ENCODE measurements at places on chromosomes 2 and 18.

GRCh38 chr18:26768385-26768784 lies 97.1 kb downstream of the AQP4 start:
- no peak for DNase-seq

GRCh38 chr2:30979822-30980245 lies 158.4 kb downstream of the GALNT14 start:
- DNase-seq: no peak

DNA sequence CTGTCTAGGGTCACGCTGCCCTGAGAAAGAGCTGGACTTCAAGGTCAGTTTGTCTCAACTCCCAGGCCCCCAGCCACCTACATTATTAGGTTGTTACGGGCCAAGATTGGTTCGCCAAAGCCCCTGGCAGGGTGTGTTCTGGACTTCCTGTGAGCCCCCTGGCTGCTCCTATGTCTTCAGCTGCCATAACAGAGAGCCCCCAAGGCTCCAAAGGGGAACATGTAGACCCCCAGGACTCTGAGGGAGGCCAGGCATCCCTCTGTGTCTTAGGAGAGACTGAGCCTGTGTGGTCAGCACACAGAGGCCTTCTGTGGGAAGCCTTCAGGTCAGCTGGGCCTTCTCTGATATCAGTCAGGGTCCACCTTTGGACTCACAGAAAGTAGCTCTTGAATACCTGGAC lies 58.3 kb downstream of the INHBB start:
- DNase-seq: no peak

GRCh38 chr2:222238072-222238471 lies 60.7 kb downstream of the PAX3 start:
- no peak for DNase-seq

GRCh38 chr2:178230396-178230795 lies 36.1 kb downstream of the OSBPL6 start:
- DNase-seq: no peak

- DNase-seq: no peak
Measured at GRCh38 chr18:47143153-47143552, 7.1 kb downstream of the HDHD2 start.

DNA sequence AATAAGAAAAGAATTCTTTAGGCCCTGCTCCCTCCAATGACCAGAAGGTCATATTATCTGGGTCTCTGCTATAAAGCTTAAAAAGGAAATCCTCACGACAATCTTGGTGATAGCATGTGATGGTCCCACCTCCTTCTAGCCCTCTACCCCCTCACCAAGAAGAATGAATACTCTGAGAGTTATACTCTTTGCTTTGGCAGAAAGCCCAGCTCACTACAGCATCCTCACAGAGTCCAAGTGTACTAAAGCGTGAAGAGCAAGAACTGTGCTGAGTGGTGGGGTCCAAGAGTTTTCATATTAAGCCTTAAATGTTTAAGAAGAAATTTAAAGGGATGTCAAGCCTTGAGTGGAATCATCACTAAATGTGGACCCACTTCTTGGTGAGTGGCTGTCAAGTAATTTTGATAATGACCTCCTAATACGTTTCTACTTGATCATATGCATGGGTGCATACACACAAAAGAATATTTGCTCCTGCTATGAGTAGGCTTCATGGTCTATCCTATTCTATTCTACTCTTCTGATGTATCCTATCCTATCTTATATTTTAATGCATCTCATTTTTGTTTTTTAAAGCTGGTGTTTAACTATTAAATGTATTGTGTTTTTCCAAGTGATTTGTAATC lies 16.5 kb upstream of the SERPINB7 start:
- DNase-seq: no peak

DNA sequence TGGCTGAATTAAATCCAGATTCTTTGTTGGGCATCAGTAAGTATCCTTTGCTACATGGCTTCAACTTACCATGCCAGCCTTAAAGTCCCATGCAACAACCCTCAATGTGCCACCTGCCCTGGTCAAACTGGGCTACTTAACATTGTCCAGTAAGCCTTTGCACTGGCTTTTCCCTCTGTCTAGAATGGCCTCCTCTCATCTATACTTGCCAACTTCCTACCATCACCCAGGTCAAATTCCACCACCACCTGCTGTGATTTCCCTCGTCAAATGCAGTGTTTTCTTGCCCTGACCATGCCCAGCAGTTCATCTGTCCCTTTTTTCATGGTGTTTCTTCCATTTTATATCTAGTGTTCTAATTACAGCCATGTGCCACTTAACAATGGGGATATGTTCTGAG lies 5.7 kb downstream of the KLHL23 start:
- no peak for DNase-seq

DNA sequence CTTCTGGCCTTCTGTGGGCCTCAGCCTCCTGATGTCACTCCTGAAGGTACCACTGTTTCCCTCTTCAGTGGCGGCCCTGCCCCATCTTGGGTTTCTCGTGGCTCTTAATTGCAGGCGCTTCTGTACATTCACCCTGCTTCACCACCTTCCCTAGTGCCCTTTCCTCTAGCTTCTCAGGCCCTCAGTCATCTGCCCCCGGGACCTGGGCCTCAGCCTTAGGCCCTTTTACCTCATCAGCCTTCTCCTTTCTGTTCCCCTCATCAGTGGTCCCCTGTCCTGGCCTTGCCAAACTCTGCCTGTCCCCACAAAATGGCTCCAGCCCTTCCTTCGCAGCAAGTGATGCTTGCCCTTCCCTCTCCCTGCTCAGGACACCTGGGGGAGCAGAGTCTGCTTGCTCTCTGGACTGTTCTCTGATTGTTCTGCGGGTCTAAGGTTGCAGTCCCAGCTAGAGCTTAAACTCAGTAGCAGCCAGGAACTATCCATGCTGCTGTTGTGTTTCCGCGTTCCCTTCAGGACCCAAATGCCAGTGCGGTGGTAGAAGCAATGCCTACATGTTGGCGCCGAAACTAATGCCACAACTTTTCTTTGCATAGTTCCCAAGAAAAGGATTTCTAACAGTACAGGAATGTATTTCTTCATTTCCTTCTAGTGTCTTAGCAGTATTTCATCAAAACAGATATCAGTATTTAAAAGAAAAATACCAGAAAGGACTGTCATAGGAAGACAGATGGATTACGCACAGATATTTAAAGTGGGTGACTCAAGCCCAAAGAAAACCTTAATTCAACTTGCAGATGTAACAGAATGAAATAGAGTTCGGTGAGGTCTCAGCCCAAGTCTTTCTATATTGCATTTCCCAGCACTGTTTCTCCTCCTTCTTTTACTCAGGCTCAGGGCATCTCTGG lies 7.5 kb downstream of the ASB1 start:
- DNase-seq: no peak

GRCh38 chr2:226711606-226712296 lies 87.9 kb downstream of the IRS1 start:
- no peak for DNase-seq

- no peak for DNase-seq
Measured at GRCh38 chr2:223972656-223973102, 15.4 kb downstream of the MRPL44 start.

- DNase-seq: no peak
Measured at GRCh38 chr2:226644399-226644865, 155.2 kb downstream of the IRS1 start.

DNA sequence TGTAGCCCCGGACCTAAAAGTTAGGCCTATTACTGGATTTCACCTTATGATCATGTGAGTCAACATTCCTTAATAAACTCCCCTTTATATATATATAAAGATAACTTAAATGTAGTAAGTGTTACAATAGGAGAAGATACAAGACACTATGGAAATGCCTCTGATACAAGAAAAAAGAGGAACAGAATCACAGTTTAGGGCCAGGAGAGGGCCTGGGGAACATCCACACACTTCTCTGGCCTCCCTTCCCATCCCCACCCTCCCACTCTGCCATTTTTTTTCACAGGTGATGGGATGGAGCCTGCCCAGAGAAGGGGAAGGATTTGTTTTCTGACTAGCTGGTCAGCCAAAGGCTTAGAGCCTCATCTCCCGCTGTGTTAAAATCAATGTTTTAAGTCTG lies 6.4 kb downstream of the CDC42EP3 start:
- no peak for DNase-seq

GRCh38 chr2:1032030-1032429 lies 81.4 kb downstream of the SNTG2 start:
- no peak for DNase-seq

DNA sequence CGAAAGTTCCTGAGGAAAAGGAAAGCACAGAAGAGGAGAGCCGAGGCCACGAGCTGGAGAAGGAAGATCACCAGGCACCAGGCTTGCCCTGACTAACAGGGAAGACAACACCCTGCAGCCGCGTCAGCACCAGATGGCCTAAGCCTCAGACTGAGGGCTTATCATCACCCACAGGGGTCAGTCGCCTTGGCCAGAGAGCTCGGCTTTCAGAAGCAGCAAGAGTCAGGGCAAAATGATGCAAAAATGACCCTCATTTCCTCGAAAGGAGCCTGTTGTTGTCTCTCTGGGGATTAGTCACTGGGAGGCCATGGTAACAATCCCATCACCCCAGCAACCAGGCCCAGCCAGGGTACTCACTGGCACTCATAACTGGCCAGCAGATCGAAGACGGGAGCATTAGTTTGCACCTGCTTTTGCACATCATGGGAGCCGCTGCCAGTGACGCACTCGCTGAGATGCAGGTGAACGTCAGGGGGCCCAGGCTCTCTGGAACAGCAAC lies 42.7 kb upstream of the ZFP36L2 start:
- DNase-seq: no peak

DNA sequence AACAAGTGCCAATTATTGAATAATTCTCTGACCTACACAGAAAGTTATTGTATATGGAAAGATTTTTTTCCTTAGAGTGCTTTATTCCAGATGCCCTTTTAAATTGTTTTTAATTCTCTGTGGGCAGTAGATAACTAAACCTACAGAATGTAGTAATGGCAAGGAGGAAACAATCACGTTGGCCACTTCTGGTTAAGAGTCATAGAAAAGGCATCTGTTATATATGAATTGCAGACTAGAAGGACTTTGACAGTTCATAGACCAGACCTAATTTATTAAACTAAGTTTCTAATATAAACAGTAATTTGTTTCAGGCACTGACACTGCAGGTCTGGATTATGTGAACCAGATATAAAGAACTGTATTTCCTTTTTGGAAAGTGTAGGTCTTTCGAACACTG lies 607.5 kb downstream of the PLCL1 start:
- no peak for DNase-seq

GRCh38 chr2:72423756-72424155 lies 276.1 kb upstream of the CYP26B1 start:
- DNase-seq: no peak

GRCh38 chr2:232332940-232333259 lies 45.7 kb upstream of the ALPP start:
- DNase-seq: no peak

DNA sequence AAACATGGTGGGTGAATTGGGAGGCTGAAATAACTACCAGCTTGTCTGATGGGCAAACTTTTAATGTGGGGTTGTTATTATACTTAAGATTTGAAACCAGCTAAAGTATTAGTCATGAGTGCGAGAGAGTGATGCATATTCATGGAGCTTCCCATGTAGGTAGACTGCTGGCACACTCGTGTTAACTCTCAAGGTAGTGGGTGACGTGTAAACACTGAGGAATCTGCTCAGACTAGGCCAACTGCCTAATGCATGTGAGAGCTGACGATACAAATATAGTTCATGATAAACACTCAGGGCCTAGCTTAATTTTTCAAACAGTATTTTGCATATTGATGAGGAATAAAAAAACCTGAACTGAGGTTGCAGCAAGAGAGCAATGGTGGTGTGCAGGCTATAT lies 1165.7 kb upstream of the PIK3C3 start:
- no peak for DNase-seq

GRCh38 chr2:43441195-43441594 lies 154.6 kb downstream of the THADA start:
- no peak for DNase-seq

DNA sequence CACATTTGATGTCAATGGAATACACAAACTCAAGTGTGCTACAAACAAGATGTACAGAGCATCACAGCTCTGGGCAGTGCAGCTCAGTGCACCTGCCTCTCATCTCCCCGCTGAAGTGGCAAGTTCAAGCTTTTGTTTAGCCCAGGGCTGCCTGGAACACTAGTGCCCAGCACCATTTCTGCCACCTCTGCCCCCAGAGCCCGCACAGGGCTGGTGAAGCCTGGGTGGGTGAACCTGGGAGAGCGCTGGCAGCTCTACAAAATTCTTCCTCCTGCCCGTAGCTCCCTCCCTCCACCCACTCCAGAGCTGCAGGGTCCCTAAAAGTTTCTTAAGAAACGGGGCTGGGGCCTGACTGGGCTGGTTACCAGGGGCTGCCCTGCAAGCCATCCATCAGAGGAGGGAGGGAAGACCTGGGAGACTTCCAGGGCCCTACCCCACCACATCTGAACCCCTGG lies 1.5 kb downstream of the HES6 start:
- DNase-seq: no peak

DNA sequence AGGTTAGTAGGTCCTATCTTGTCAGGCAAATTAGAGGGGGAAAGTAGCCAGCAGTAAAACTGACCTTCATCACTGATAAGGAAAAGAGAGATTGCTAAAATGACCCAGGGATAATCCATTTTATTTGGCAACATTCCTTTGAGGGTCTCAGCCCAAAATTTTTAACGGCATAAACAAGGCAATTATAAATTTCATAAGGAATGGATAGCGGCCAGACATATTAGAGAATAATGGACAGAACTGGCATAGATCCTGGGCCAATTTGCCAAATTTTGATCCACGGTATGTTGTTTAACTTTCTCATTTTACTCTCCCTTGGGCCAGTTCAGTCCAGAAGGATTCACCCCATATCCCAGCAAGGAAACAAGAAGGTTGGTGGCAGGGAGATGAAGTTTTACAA lies 170.4 kb upstream of the BCL2L11 start:
- DNase-seq: no peak

GRCh38 chr2:86661333-86661732 lies 37.7 kb upstream of the RNF103 start:
- no peak for DNase-seq

DNA sequence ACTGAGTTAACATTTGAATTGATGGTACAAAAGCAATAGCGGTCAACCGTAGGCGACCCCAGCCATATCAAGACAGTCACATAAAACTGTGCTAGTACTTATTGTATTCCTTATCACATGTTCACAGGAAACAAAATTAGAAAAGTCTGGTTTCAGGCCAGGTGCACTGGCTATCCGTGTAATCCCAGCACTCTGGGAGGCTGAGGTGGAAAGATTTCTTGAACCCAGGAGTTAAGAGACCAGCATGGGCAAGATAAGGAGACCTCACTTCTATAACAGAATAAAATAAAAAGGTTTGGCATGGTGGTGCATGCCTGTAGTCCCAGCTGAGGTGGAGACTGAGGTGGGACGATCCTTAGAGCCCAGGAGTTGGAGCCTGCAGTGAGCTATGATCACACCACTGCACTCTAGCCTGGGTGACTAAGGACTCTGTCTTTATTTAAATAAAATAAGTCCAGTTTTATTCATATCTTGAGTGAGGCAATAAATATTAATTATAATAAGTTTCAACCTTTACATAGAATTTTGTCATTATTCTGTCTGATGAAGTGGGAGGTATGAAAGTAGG lies 84.1 kb upstream of the RGPD4 start:
- no peak for DNase-seq

Data from NCI-H1048 (cell line).